Activated CD4-positive, CD25-positive, alpha-beta regulatory T cell treated with anti-CD3 and anti-CD28 coated beads, Interleukin-2, amount 50 U/mL, for 16 hours (primary cell): ENCODE measurements at places on chromosomes 16 and 17.

GRCh38 chr17:35731239-35731916 lies at the start of gene RASL10B:
Gene RASL10B, plus strand, starts transcription at chr17:35731639. Its CDS starts 3,546 bp downstream, at chr17:35735185.
- DNase-seq: no peak

DNA sequence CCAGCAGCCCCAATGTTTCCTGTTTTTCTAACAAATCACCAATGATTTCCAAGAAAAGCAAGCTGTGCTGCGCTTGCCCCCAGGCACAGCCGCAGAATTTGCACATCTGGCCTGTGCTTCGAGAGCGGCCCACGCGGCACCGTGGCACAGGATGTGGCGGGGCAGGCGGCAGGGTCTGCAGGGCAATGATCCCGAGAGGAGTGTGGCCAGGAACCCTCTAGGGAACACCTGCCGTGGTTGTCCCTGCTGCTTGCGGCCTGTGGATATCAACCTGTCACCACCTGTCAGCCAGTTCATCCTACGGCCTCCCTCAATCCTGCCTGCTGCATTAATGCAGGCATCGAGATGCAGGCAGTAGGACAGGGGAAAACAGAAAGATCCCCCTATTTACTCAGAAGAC lies 24.0 kb downstream of the PIK3R5 start:
- no peak for DNase-seq

- DNase-seq: no peak
Measured at GRCh38 chr16:2451851-2452320, 8.0 kb upstream of the TEDC2 start.

DNA sequence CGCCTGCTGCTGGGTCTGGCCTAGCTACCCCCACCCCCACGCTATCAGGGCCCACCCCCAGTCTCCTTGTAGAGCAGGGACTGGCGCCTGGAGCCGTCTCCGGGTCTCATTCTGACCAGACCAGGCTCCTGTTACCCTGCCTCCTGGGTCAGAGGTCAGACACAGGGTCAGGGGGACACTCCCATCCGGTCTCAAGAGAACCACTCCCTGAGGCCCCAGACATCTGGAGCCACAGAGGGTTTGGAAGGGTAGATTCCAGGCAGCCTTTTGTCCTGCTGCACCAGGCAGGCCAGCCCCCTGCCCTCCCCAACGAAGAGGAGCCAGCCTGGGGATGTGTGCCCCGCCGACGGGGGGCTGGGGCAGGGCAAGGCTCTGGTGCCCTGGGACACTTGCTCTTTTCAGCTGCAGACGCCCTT lies 944 bp upstream of the WFIKKN1 start:
- no peak for DNase-seq

DNA sequence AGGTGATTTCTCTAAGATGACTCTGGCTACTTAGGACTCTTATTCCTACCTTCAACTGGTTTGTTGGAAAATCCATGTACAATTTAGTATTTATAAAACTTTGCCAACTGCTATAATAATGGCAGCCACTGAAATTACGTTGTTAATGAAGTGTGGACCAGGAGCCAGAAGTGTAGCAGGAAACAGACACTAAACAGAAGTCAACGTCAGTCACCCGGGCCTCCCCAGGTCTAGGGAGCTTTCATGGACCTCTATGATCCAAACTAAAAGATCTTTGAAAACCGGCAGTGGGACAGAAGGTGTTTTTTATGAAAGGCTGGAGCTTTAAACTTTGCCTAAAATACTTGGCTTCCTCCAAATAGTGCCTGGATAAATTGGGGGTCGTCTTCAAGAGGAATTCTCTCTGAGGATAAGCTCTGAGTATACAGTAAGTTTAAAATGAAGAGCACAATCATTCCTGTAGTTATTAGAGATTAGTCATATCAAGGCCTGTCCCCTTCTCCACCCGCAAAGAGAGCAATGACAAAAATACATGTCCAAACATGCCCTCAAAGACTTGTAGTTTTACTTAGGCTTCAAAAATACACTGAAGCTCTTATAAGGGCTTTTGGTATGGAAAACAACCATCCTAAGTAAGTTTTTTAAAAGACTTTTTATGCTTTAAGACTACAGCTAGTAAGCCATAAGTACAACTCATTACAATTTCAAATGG lies 34.6 kb downstream of the DCUN1D3 start:
- DNase-seq: no peak

DNA sequence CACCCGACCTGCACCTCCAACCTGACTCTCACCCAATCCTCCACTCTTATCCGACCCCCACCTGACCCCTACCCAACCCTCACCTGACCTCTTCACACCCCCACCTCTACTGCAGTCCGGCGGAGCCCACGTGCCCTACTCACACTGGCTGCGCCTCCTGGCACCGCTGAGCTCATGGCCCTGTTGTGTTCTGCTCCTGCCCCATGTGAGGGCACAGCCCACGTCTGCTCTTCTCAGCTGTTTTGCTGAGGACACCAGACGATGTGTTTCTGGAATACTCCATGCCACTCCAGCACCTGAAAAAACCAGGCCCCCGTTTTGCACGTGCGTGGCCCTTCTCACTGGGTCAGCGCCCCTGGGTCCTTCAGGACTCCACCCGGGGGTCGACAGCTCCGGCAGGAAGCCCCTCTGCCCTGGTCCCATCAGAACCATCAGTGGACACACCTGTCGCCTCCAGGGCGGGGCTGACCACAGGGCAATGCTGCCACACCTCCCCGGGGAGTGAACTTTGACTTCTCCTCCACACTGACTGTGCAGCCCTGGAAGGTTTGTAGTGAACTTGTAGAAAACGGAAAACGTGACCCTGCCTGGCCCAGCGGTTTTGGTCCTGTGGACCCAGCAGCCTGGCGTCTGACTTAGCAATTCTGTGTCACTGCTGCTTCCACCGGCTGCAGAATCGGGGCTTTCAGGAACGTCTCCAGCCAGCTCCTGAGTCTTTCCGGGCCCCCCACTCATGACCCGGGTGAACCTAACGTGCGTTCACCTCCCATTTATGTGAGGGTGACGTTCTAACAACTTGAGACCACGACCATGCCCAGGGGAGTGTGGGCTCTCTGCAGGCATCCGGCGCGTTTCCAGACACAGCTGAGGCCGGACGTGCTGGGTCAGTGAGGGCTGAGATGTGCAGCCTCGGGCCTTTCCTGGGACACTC lies 5.7 kb upstream of the RAB40B start:
- DNase-seq: no peak

GRCh38 chr17:6567528-6568183 lies 11.3 kb upstream of the PITPNM3 start:
- DNase-seq: no peak

GRCh38 chr17:29016345-29017210 lies 10.7 kb upstream of the SEZ6 start:
- no peak for DNase-seq

GRCh38 chr16:21205303-21205702 lies 6.1 kb downstream of the ZP2 start:
- DNase-seq: no peak

- no peak for DNase-seq
Measured at GRCh38 chr16:27967169-27967568, 96.3 kb downstream of the GSG1L start.

GRCh38 chr16:52467753-52468152 lies 79.2 kb downstream of the TOX3 start:
- DNase-seq: no peak

GRCh38 chr16:86681031-86681756 lies 102.8 kb downstream of the FOXL1 start:
- no peak for DNase-seq

GRCh38 chr17:12402963-12403622 lies 262.6 kb upstream of the MYOCD start:
- no peak for DNase-seq

- no peak for DNase-seq
Measured at GRCh38 chr16:27225536-27226360, 22.4 kb downstream of the KDM8 start.

DNA sequence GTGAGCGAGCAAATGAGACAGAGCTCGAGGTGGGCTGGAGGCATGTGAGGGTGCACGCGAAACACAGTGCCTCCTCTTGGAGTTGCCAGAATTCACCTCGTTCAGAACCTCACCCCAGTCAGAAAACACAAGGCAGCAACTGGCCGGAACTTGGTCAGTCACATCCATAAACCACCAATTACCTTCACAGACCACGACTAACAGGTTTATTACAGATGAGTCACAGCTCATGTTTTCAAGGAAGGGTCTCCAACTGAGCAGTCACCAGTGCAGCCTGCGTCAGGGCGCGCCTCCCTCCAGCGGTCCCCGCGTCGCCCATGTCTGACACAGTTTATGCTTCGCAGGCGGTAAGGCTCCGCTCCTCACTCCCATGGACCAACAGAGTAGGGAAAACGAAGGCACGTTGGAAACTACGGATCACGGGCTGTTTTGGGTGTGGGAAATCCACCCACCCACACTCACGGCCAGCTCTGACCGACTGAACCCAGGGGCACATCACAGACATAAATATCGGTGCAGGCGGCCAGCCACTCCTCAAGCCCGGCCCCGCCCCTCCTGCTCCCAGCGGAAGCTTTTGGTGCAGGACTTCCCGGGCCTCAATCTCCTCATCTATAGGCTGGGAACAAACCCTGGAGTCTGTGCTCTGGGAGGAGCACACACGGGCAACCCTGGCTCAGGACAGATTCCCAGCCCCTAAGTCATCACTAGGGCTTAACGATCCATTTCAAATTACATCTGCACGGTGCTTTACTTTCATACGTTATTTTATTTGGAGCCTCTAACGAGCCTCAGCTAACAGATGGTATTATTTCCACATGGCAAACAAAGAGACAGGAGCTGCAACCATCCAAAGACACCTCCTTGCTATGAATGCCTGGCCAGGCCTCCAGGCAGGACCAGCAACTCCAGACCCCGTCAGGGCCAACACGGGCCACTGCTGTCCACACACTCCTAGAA lies 126.3 kb downstream of the ZNF778 start:
- DNase-seq: no peak

DNA sequence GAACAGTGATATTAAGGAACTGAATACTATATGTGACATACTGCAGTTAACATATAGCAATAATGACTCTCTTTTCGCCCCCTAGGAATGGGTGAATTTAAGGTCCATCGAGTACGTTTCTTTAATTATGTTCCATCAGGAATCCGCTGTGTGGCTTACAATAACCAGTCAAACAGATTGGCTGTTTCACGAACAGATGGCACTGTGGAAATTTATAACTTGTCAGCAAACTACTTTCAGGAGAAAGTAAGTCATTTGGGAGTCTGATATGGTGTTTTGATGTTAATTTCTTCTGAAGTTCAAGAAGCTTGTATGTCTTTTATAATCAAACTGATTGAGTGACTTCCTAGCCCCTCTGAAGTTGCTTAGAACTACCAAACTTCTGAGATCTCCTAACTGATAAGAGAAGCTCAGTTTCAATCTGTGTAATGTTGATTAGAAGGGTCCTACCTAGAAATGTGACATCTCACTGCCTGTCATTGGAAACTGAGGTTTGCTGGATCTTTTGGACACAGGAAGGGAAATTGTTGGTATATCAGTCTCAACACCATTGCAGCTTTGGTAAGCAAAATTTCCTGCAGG lies 1.0 kb downstream of the UTP4 start:
- no peak for DNase-seq

DNA sequence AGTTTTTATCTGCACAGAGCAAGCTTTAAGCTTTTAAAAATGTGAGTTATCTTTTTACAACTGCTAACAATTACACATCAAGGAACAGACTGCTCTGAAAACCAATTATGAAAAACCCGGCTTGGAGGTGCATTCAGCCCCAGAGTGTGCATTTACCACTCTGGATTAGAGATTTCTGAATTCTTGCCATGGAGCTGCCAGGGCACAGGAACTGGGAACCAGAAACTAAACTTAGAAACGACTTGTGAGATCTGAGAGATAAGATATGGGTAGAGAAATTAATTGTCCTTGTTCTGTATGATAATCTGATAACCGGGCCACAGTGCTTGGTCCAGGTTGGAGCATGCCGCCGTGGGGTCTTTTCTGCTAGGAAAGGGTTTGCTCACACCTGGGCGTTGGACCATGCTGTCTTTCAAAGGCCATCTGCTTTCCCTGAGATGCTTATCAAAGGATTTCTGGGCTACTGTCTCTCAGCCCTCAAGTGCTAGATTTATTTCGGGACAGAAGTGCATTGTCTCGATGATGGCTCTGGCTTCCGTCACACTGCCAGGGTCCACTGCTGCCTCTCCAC lies 210.0 kb downstream of the MAF start:
- no peak for DNase-seq

- DNase-seq: no peak
Measured at GRCh38 chr16:1535391-1536291, 2.2 kb downstream of the TMEM204 start.

DNA sequence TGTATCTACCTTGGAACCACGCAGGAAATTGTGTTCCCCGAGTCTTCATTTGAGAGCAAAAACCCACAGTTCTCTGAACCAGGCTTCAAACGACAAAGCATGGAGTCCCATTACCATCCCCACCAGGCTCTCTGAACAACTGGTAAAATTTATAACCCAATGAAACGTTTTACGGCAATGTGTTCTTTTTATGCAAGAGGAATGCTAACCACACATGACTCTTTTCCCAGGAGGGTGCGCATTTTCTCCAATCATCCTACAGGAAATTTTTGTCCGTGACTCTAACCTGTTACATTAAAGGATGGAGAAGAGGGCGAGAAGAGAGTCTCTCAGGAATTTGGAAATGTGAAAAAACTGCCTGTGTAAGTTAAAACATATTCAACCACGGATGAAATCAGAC lies 17.8 kb downstream of the STX8 start:
- DNase-seq: no peak

DNA sequence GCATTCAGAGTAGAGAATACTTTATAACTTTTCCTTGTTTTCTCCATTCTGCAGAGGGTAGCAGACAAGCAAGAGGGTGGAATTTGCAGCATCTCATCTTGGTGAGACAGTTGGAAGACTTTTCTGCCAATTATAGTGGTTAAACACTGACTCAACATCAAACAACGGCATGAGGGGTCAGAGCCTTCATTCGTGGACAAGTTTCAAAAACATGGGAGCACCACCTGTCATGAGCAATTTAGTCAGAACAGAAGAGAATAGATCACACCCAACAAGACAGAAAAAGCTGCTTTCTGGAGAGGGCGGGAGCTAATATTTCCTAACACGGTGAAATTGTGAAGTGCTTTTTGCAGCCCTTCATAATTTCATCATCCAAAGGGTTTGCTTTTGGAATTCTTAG lies 17.9 kb upstream of the ZNF652 start:
- DNase-seq: no peak

- DNase-seq: no peak
Measured at GRCh38 chr16:87178177-87178863, 138.9 kb downstream of the C16orf95 start.

- no peak for DNase-seq
Measured at GRCh38 chr17:39200957-39201510, 951 bp downstream of the RPL19 start.

DNA sequence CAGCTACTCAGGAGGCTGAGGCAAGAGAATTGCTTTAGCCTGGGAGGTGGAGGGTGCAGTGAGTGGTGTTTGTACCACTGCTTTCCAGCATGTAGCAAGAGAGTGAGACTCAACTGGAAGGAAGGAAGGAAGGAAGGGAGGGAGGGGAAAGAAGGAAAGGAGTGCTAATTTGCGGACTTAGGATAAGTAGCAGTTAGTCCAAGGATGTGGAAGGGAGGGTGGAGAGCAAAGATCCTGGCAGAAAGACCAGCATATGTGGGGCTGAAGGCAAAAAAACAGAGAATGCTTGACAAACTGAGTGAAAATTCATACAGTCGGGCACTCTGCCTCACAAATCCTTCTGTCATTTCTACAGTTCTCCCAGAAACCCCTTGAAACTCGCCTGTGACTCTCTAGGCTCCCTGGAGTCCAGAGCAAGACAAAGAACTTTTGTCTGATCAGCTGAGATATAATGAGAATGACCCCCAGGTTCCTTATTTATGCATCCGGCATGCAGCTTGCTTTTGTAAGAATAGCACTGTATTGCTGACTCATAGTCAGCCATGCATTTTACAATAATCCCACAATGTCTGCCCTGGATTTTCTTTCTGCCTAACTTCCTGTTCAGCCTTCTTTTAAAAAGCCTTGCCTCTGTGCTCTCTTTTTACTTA lies 31.5 kb downstream of the CDK5RAP3 start:
- no peak for DNase-seq
